SK-N-DZ (cell line): ENCODE measurements at places on chromosomes 5 and 9.

GRCh38 chr5:139655727-139656271 lies 7.7 kb downstream of the CXXC5 start:
- no peak for DNase-seq

DNA sequence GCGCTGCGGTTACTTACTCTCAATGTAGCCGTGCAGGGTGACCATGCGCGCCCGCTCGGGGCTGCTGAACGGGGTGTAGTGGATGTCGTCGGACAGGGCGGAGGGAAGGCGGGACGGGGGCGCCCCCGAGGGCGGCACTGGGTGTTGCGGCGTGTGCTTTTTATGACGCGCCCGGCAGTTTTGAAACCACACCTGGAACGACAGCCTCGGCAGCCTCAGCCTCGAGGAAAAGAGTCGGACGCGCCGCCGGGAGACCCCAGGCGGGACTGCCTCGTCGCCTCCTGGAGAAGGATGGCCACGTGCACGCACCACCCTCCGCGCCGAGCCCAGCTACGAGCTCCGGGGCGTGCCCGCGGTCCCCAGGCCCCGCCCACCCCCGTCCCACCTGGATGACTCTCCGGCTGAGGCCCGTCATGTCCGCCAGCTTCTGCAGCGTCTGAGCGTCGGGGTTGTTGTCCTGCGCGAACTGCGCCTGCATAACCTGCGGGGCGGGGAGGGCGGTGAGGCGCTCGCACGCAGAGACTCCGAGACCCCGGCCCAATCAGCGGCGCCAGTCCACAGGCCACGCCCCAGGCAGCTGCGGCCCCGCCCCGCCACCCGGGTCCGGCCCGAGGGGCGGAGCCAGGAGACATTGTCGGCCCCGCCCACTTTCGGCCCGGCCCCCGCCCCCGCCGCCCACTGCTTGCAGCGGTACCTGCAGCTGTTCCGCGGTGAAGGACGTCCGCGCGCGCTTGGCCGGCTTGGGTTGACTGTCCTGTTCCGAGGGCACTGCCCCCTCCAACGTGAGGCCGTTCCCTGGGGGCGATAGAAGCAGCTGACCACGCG lies 15.0 kb downstream of the LHX6 start:
- peak; percentile 91 for DNase-seq

GRCh38 chr5:172683264-172683644 lies 42.2 kb downstream of the NEURL1B start:
- DNase-seq: no peak

GRCh38 chr9:121598965-121599871 lies 52.2 kb upstream of the DAB2IP start:
- no peak for DNase-seq

DNA sequence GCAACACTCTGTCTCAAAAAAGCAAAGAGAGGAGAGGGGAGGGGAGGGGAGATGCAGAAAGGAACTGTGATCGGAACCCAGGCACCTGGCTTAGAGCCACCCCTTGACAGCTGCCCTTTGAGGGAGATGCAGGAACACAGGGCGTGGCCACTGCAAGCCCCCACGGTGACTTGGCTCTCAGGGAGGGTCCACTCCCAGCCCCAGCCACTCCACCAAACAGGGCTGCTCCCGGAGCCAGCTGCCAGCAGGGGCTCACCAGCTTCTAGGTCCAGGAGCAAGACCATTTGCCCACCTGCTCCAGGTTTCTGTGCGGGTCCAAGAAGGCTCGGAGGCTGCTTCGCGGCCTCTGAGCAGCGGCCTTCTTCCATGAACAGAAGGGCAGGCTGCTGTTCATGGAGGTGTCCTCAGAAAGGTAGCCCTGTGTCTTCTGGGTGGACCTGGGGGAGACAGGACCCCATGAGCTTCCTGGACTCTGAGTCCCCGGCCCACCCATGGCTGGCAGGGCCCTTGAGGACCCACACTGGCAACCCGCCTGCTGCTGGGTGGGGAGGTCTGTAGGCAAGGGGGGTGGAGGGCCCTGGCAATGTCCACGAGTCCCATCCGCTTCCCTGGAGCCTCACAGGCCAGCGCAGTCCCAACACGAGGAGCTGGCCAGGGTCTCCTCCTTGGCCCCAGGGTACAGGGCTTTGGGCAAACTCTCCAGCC lies 7.9 kb downstream of the C9orf50 start:
- DNase-seq: no peak
